ENCODE measurements at places on chromosomes 5 and 9.

DNA sequence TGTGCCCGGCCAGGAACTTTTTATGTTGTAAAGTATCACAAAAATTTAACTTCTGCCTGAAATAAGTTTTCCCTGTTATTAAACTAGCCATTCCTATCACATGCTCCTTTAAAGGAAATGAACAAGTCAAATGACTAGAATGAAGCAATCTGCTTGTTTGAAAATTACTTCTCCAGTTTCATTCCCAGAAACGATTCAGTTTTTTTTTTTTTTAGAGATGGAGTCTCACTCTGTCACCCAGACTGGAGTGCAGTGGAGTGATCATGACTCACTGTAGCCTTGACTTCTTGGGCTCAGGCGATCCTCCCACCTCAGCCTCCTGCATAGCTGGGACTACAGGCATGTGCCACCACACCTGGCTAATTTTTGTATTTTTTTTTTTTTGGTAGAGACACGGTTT, 13.3 kb upstream of the GNG10 start:
- DNase-seq = no peak

GRCh38 chr9:99445371-99445891, 223.3 kb downstream of the SEC61B start:
- DNase-seq = no peak

DNA sequence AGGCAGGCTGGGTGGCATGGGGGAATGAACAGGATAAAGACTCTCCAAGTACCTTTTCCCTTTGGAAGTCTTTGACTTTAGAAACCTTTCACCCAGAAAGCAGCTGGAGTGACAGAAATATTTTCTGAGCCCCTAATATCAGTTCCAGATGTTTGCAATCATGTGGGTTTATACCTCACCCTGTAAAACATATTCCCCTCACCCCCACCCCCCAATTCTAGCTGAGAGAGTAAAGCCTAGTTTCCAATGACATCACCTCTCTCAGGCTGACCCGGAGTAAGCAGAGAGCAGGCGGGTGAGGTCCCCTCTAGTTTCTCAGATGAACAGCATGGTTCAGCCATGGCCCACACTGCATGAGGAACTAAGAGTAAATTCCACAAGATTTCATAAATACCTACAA, 82.9 kb upstream of the TRIM32 start:
- DNase-seq = no peak

DNA sequence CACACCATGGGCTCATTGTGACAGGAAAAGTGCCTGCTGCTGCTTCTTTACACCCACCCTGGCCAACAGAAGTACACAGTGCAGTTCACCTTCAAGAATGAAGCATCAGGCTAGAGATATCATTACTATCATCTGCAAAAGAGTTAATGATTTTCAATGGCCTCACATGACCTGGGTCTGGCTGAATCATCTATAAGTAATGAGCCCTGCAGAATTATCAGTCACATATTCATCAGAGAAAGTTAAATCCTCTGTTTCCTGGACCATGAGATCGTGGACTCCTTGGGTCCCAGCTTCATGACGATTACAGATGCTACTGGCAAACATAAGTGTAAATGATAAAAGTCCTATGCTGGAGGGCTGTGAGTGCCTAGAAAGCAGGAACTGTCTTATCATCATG, 8.3 kb downstream of the BAG1 start:
- no peak for DNase-seq

GRCh38 chr9:112012026-112012902, 115.7 kb downstream of the UGCG start:
- no peak for DNase-seq

DNA sequence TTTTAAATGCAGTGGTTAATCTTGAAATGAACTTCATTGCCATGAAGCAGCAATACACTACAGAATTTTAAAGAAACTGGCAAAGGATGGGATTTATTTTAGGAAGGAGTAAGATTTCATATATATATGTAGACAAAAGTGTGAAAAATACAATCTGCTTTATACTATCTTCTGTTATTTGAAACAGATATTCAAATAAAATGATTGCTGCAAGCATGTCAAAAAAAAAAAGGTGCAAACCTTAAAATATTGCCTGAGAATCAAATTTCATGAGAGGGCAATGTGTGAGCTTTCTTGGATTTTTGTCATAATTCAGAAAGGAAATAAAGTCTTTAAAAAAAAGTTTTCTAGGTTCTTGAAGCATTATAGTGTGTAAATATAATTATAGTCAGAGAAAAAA, 705.0 kb upstream of the CDH10 start:
- no peak for DNase-seq

DNA sequence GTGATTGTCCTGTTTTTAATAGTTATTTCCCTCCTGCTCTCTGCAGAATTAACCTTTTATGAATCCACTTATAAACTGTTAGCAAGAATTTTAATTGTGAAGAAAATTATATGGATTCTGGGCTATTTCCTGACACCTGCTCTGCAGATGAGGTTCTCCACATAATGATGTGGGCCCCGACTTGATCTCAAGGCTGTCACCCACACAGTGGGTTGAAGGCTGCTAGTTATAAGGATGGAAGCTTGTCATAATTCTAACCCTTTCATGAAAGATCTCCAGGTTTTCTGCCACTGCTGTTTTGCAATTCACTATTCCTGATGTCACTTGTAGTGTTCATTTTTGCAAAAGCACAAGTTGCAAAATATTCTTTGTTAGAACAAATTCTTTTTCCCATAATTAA, 69.1 kb upstream of the MAN2A1 start:
- DNase-seq = no peak

DNA sequence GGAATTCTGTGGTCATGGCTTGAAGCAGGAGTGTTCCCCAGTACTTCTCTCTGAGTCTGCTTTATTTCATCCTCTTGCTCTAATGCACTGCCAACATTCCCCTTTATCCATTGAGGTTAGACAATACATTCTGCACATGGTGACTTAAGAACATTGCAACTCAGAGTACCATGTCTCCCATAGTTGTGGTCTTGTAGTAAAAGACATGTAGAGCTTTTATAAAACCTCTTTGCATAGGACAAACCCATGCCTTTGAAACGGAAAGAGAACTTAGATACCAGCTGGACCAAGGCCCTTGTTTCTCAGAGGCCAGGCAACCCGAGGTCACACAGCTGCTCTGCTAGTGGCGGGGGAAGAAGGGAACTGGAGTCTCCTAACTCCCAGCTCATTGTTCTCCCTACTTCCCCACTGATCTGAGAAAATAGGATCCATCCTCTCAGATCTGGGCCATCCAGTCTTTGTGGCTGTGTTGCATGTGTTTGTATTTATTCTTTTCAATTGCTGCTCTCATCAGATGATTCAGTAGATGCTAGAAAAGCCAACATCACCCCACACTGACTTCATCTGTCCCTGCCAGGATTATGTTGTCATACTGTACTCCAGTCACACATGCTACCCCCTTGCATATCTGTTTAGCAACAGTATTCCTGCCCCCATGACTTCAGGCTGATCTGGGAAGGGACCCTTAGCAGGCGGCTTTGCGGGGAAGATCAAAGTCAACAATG, 236.9 kb downstream of the SAXO1 start:
- no peak for DNase-seq

GRCh38 chr5:16792598-16793275, 143.4 kb downstream of the MYO10 start:
- DNase-seq = no peak

GRCh38 chr9:103734471-103734870, 359.6 kb upstream of the SMC2 start:
- no peak for DNase-seq

DNA sequence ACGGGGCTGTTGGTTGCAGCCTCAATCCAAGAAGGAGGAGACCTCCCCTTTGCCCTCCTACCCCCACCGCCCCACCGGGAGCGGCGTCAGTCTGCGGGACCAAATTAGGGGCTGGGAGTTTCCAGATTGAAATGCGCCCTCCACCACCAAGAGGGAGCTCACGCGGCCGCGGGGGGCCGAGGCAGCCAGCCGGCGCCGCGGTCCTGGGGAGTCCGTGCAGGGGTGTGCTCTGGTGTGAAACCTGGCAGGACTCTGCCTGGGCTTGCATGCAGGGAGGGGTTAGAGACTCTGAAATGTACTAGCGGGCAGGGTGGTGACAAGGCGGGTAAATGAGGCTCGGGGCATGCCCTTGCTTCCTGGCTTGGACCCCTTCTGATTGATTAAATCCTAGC, 989 bp upstream of the FBN2 start:
- no peak for DNase-seq

GRCh38 chr5:37838933-37839341, 904 bp downstream of the GDNF start:
- no peak for DNase-seq

DNA sequence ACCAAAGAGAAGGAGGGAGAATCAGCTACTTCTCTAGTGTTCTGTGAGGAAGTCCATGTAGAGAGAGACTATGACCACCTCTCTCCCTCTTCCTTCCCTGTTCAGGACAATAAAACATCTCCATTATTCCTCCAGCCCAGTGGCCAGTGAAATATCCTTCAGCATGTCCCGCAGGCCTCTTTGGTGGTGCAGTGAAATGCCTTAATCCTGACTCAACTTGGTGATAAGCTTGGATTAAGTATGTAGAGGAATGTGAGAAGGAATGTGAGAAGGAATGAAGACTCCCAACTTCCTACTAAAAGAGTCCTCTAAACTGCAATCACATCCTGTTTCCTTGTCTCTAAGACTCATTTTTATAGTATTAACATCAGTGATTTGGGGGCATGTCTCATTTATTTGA, 167.3 kb downstream of the TRPM3 start:
- no peak for DNase-seq

All from activated gamma-delta T cell (primary cell).